ENCODE measurements at places on chromosomes 12 and 14. TPM values are rescaled to one million over a fixed set of nuclear protein-coding genes. Genes with fewer than 3 reads are reported as not detected.
A peak's percentile ranks its signal among the peaks of the same experiment; 100 is the strongest.

The VWF gene
- total RNA-seq: 10.8 TPM

The INHBC gene
- 102 TPM for total RNA-seq

The SPIC gene
- total RNA-seq: 2.3 TPM

The DHRS2 gene
- 1.0 TPM for total RNA-seq

The MIP gene
- 0.09 TPM for total RNA-seq

The BCL7A gene
- total RNA-seq: 8.3 TPM

The WNT1 gene
- total RNA-seq: not detected

The ITGB7 gene
- total RNA-seq: 1.8 TPM

The AICDA gene
- total RNA-seq: not detected

The AMHR2 gene
- total RNA-seq: 0.67 TPM

The LTBP2 gene
- 1.1 TPM for total RNA-seq

The NUMB gene
- total RNA-seq: 21.2 TPM

The CCDC63 gene
- total RNA-seq: not detected

DNA sequence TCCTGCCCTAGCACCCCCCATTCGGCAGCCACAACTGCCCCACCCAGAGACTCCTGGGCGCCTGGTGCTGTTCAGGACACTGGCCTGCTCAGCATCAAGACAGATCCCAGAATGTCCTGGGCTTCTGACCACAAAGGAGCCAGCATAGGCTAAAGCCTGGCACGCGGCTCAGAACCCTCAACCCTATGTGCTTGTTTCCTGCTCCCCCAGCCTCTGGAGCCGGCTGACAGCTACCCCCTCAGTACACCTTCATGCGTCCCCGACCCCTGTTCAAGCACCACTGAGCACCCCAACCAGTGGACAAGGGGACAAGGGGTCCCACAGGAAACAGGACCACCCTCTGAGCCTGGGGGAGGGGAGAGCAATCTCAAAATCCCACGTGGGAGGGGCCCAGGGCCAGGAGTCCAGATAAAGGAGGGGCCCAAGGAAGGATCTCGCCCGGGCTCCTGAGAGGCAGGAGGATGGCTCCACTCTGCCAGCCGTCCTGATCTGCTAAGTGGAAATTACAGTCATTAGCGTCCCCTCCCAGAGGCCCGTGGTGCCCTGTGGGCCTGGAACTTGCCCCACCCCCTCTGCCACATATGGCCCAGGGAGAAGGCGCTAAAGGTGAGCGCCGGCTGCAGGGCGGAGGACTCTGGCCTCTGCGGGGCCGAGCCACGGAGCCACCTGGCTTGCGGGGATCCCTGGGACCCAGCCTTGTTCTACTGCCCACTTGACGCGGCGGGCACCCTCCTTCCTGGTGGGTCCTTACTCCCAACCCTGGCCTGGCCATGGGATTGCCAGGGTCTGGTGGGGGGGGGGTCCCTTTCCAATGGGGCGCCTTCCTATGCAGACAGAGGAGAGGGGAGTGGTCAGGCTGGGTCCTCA is 27.2 kb upstream of the GPR132 start:
- H3K36me3 ChIP-seq: no peaks in the 10 kb centered on the region
- peaks cover 20% of the 10 kb centered on the region for H3K4me1 ChIP-seq
- no peaks in the 10 kb centered on the region for H3K27me3 ChIP-seq
- DNase-seq: no peak
- peak overlapping the region; percentile 61 for H3K27ac ChIP-seq

GRCh38 chr14:41868396-41868795 is 261.7 kb downstream of the LRFN5 start:
- no peaks in the 10 kb centered on the region for H3K36me3 ChIP-seq
- H3K4me1 ChIP-seq: no peaks in the 10 kb centered on the region
- H3K4me3 ChIP-seq: no peak overlapping the region
- no peak for DNase-seq

GRCh38 chr12:118175823-118176447 is 40.0 kb downstream of the PEBP1 start:
- H3K27ac ChIP-seq: no peak overlapping the region
- H3K36me3 ChIP-seq: peaks cover 46% of the 10 kb centered on the region
- no peaks in the 10 kb centered on the region for H3K27me3 ChIP-seq
- no peaks in the 10 kb centered on the region for H3K4me1 ChIP-seq

DNA sequence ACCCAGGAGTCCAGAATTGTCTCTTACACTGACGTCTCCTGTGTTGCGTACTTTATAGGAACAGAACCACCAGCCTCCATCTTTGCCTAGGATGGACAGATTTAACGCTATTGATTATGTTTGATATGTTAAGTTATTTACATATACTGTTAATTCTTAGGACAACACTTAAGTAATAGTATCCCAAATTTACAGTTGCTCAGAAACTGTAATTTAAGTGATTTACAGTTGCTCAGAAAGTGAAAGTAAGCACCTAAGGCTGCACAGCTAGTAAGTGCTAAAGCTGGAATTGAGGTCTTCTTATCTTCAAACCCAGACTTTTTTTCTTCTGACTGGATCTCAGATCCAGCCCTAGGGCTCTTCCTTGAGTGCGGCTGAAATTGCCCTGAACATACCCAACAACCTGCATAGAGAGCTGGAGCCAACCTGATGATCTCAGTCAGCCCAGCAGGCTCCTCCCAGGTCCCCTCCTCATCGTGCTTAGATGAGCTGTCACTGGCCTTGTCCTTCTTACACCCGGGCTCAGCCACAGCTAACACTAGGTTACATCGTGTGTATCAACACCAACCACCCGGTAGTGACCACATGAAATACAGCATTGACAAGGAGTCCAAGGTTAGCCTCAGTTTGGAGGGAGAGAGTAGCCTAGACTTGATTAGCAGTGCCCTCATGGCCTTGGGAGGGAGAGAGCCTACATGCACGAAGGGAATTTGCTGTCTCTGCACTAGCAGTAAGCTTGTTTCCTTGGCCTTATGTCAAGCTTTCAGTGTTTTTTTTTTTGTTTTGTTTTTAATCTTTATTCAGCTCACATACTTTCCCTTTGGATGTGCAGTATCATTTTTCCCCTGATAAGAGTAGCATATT is 111.1 kb upstream of the ARHGAP5 start:
- peaks cover 13% of the 10 kb centered on the region for H3K4me1 ChIP-seq
- H3K27ac ChIP-seq: peak overlapping the region; percentile 33
- no peak for DNase-seq
- H3K4me3 ChIP-seq: no peak overlapping the region
- no peaks in the 10 kb centered on the region for H3K36me3 ChIP-seq
- no peaks in the 10 kb centered on the region for H3K27me3 ChIP-seq

- no peaks in the 10 kb centered on the region for H3K27me3 ChIP-seq
- H3K4me3 ChIP-seq: no peak overlapping the region
- DNase-seq: no peak
- H3K27ac ChIP-seq: no peak overlapping the region
- H3K4me1 ChIP-seq: no peaks in the 10 kb centered on the region
- no peaks in the 10 kb centered on the region for H3K36me3 ChIP-seq
These were observed 912.4 kb upstream of the ATXN7L3B start for GRCh38 chr12:73625226-73625625.

- no peak overlapping the region for H3K27ac ChIP-seq
- DNase-seq: no peak
- no peaks in the 10 kb centered on the region for H3K27me3 ChIP-seq
- no peaks in the 10 kb centered on the region for H3K36me3 ChIP-seq
These were observed 104.9 kb upstream of the PMCH start for GRCh38 chr12:102302553-102302952.

DNA sequence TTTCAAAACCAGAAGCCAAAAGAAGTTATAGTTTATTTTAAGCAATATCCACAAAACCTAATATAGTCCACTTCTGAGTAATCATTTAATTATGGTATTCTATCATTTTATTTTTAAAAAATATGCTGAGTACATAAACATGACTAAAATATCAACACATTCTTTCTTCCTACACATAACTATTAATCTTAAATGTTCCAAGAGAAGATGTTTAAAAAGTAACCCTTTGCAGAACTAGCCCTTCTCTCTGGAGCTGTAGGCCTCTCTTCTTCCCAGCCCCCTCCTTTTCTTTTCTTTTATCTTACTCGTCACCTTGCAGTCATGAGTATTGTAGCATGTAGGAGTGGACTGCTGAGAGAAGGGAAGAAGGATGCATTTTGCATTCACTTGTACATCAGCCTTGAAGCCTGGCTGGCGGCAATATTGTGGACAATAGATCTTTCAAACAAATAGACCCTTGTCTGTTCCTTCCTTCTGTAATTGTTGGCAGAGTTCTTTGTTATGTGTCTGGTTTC is 941.9 kb downstream of the NRXN3 start:
- H3K4me1 ChIP-seq: no peaks in the 10 kb centered on the region
- DNase-seq: no peak
- H3K27ac ChIP-seq: no peak overlapping the region
- H3K27me3 ChIP-seq: no peaks in the 10 kb centered on the region

- H3K27me3 ChIP-seq: no peaks in the 10 kb centered on the region
- no peak for DNase-seq
- H3K4me1 ChIP-seq: no peaks in the 10 kb centered on the region
These were observed 170.7 kb upstream of the E2F7 start for GRCh38 chr12:77236066-77236465.

GRCh38 chr14:51445001-51445390 is 204.9 kb downstream of the TMX1 start:
- DNase-seq: no peak
- H3K4me1 ChIP-seq: peaks cover 10% of the 10 kb centered on the region
- H3K27ac ChIP-seq: no peak overlapping the region

GRCh38 chr12:128932521-128932920 is 79.2 kb downstream of the GLT1D1 start:
- DNase-seq: no peak
- no peaks in the 10 kb centered on the region for H3K4me1 ChIP-seq
- no peak overlapping the region for H3K4me3 ChIP-seq
- no peaks in the 10 kb centered on the region for H3K36me3 ChIP-seq
- no peaks in the 10 kb centered on the region for H3K27me3 ChIP-seq

- no peak for DNase-seq
- peak overlapping the region; percentile 22 for H3K27ac ChIP-seq
- H3K4me3 ChIP-seq: no peak overlapping the region
- H3K27me3 ChIP-seq: no peaks in the 10 kb centered on the region
- no peaks in the 10 kb centered on the region for H3K36me3 ChIP-seq
These were observed 3.2 kb upstream of the SPTSSA start for GRCh38 chr14:34465069-34465859.

GRCh38 chr12:47491516-47492305 is 214.1 kb downstream of the RPAP3 start:
- DNase-seq: no peak
- H3K27ac ChIP-seq: no peak overlapping the region
- no peaks in the 10 kb centered on the region for H3K27me3 ChIP-seq
- H3K4me3 ChIP-seq: no peak overlapping the region
- no peaks in the 10 kb centered on the region for H3K4me1 ChIP-seq

DNA sequence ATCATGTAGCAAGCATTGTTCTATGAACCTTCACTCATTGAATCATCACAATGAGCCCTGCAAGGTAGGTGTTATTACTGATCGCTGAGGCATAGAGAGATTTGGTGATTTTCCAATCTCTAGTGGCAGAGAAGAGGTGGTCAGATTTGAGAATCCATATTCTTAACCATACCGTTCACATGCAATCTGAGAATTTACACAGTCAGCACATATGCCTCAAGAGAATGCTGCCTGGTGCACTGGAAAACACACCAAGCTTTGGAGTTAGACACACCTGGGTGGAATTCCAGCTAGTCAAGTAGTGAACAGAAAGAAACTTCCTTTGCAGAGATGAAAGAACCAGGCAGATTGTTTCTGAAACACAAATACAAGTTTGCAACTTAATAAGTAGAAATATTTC is 94.1 kb downstream of the LGR5 start:
- H3K4me1 ChIP-seq: no peaks in the 10 kb centered on the region
- H3K27me3 ChIP-seq: no peaks in the 10 kb centered on the region
- no peaks in the 10 kb centered on the region for H3K36me3 ChIP-seq
- no peak for DNase-seq
- no peak overlapping the region for H3K4me3 ChIP-seq

DNA sequence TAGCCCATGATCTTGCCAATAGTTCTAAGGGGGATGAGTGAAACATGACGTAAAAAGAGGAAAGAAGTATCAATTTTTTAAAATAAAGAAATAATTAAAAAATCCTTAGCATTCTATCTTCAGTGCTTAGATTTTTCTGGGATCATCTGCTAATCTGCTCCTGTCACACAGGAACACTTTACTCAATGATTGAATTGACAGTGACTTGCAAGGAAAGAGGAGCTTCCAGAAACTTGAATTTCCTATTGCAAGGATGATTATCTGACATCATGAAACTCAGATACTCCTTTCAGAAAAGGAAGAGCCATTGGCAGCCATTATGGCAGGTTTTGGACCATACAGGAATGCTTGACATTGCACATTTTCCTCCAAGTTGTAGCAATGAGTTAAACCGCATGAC is 41.4 kb upstream of the PTPRO start:
- no peak overlapping the region for H3K27ac ChIP-seq
- no peak for DNase-seq
- H3K36me3 ChIP-seq: no peaks in the 10 kb centered on the region
- H3K4me3 ChIP-seq: no peak overlapping the region
- no peaks in the 10 kb centered on the region for H3K27me3 ChIP-seq

DNA sequence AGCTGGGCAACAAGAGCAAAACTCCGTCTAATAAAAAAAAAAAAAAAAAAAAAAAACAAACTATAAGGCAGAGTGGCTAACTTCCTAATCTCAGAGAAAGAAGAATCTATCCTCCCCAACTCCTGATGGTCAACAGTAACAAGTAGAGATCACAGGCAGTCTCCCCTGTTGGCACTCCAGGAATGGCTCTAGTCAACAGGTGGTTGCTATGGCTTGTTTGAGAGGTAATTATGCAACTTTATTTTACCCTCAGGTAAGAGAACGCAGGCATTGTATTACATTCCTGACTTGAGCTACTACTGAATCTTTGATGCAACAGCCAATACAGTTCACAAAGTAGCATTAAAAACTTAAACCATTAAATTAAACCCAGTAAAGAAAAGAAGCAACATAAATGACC is 180.3 kb downstream of the DICER1 start:
- no peak overlapping the region for H3K27ac ChIP-seq
- H3K4me1 ChIP-seq: no peaks in the 10 kb centered on the region
- no peaks in the 10 kb centered on the region for H3K36me3 ChIP-seq

- no peak overlapping the region for H3K27ac ChIP-seq
- no peaks in the 10 kb centered on the region for H3K4me1 ChIP-seq
- DNase-seq: no peak
- no peak overlapping the region for H3K4me3 ChIP-seq
These were observed 10.3 kb upstream of the STK38L start for GRCh38 chr12:27233814-27234213.

GRCh38 chr14:61346793-61347192 is 25.4 kb downstream of the PRKCH start:
- H3K36me3 ChIP-seq: no peaks in the 10 kb centered on the region
- DNase-seq: no peak
- H3K27me3 ChIP-seq: no peaks in the 10 kb centered on the region
- no peak overlapping the region for H3K27ac ChIP-seq
